ENCODE measurements at places on chromosomes 11 and 22. TPM values are rescaled to one million over a fixed set of nuclear protein-coding genes. Genes with fewer than 3 reads are reported as not detected.

The OR51A2 gene
- not detected for total RNA-seq

The ART1 gene
- not detected for total RNA-seq

The P4HA3 gene
- 16.6 TPM for total RNA-seq

The P2RY6 gene
- total RNA-seq = 0.20 TPM

The GSTT2B gene
- total RNA-seq = not detected

The MACROD1 gene
- 16.9 TPM for total RNA-seq

The YPEL1 gene
- 6.0 TPM for total RNA-seq

The TRIM22 gene
- 85.9 TPM for total RNA-seq

DNA sequence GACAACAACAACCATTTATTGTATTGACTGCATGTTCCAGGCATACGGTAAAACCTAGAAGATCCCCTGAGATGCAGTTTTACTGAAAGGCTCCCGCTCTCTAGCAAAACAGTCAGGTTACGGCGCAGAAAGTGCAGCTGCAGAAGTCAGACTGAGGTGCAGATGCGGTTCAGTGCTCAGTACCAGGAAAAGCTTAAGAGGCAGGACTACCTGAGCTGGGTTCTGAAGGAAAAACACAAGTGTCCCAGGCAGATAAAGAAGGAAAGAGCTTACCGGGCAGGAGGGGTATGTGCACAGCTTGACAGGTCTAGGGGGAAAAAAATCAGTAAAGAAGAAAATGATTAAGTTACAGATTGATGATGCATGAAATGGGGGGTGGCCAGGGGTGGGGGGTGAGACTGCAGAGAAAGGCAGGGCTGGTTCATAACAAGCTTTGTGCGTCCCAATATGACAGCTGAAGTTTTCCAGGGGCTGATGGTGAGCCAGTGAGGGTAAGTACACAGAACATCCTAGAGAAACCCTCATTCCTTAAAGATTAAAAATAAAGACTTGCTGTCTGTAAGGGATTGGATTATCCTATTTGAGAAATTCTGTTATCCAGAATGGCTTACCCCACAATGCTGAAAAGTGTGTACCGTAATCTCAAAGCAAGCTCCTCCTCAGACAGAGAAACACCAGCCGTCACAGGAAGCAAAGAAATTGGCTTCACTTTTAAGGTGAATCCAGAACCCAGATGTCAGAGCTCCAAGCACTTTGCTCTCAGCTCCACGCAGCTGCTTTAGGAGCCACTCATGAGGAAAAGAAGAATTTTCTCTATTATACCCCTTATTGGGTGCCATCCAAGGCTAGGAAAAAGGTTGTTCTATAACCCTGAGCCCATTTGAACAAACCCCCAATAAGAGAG, 11.9 kb downstream of the LARGE1 start:
- no peak for DNase-seq

DNA sequence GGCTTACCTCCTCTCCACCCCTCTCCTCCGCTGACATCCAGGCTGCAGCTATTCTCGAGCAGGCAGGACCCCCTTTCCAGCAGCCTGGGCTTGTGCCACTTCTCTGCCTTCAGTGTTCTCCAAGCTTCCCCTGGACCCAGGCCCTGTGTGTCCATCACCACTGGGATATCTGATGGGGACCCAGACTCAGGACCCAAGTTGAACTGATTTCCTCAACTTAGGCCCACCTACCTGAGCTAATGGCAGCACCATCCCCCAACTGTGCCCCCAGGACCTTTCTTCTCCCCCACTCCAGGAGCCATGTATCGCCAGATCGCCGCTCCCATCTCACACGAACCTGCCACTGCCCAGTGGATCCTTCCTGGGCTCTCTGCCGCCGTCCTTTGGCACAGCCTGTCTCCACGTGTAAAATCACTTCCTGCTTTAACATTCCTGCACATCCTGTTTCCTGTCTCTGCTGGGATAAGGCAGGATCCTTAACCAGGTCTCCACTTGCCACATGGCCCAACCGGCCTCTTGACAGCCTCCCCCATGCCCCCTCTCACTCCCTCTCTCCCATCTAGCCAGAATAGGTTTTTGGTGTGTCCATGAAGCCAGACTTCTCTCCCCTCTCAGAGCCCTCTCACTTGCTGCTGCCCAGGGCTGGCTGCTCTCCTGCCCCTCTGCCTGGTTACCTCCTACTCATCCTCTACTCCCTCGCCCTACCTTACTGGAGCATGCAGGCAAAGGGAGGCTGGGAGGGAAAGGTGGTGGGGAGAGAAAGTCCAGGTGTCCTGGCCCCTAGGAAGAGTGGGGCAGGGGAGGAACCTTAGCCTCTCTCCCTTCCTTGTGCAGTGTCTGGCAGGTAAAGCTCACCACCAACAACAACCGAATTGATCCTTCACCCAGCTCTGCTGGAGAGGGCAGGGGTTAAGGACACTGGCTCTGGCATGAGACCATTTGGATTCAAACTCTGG, 9.4 kb downstream of the SPATA19 start:
- DNase-seq = no peak

- DNase-seq = no peak
Measured at GRCh38 chr11:125141686-125142535, 22.6 kb upstream of the PKNOX2 start.

DNA sequence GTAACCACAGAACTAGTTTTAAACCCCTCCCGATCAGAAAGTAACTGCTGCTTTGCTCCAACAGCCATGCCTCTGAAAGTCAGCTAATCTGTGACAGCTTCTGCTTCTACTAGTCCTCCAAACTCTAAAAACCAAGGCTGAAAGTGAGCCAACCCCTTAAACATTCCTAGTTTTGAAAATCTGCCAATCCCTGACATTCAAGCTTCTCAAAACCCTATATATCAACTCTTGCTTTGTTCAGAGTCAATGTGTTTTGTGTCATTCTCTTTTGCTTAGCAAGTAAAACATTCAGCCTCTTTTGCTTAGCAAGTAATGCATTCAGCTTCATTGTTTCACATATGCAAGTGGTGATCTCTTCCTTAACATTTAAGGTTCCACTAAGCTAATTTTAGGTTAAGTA, 56.9 kb downstream of the ATG16L2 start:
- DNase-seq = no peak

DNA sequence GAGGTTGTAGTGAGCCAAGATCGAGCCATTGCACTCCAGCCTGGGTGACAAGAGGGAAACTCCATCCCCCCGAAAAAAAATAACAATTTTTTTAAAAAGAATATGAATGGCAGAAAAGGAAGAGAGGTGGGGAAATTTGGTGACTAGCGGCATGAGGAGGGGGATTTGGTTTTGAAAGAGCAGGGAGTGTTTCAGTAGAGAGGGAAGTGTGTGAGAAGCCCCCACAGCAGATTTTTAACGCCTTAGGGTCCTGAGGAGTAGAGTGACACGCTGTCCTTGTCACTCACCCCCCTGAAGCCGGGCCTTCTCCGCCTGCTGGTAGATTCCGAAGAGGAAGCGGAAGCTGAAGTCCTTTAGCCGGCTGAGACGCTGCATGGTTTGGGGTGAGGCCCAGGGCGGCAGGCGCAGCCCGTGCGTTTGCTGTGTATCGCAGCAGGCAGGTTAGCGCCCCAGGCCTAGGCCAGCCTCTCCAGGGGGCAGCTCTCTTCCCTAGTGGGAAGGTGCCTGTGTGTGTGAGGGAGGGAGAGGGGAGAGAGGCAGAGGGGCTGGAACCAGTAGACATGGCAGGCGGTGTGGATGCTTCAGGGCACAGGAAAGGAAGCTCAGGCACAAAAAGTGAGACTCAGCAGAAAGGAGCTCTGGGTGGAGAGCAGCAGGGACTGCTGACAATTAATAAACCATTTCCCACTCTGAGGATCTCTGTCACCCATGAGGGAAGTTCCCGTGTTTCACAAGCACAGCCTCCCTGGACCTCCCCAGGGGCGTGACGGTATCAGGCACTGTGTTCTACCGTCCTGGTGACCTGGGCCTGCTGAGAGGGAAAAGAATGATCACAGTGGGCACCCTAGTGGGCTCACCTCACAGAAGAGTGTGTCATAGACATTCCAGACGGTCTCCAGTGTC, 3.9 kb downstream of the ACP2 start:
- no peak for DNase-seq

GRCh38 chr11:58787903-58788302, 56.2 kb upstream of the GLYAT start:
- DNase-seq = no peak

GRCh38 chr11:15107730-15108515, 6.8 kb upstream of the INSC start:
- DNase-seq = no peak

DNA sequence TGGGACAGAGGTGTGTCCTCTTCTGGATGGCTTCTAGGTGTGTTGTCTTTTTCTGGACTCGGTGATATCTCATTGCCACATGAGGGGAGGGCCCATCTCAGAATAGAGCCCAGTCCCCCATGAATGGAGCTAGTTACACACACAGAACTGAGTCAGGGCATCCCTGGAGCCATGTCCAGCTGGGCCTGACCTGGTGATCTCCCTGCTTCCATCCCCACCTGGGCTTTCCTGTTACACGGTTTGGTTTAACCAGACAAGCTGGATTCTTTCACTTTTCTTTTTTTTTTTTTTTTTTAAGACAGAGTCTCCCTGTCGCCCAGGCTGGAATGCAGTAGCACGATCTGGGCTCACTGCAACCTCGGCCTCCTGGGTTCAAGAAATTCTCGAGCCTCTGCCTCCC, 6.1 kb upstream of the A4GALT start:
- DNase-seq = no peak

DNA sequence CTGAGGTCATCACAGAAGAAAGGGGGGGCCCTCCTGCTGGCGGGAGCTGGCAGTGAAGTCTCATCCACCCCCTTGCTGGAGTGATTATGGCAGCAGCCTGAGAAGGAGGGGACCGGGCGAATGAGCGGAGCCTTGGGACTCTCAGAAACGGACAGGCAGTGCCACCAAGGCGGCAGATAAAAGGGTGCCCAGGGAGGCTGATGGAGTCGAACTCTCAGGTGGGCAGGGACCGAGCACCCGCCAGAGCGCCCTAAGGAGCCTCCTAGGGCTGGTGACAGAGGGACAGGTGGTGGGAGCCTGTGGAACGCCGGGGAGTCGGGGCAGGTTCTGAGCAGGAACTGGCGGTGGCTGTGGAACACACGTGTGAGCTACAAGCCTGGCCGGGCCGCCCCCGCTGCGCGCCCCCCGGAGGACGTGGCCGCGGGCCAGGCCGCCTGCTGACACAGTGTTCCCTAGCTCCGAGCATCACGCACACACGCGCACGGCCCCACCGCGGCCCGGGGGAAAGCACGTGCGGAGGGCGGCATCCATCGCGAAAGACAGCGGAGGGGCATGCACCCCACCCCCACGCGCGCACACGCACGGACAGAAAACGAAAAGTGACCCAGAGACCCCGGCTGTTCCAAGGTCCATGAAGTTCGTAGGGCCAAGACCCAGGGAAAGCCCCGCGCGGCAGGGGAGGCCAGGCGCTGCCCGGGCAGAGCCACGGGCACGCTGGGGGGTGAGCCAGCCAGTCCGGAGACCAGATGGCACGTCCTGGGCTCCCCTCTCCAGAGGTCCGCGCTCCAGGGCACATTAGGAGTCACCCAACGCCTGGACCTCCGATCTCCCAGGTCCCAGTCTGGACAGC, 1.0 kb downstream of the VWCE start:
- no peak for DNase-seq

GRCh38 chr11:125626288-125626950, 1.5 kb downstream of the CHEK1 start:
- no peak for DNase-seq

GRCh38 chr22:19891317-19892256, 36.9 kb upstream of the GNB1L start:
- no peak for DNase-seq

Measured in chondrocyte (in vitro differentiated cells).